ENCODE measurements at places on chromosomes 12 and 14.
A peak's percentile ranks its signal among the peaks of the same experiment; 100 is the strongest.

- DNase-seq, result no peak
Measured at GRCh38 chr12:23049180-23049579, 424.2 kb downstream of the ETNK1 start.

DNA sequence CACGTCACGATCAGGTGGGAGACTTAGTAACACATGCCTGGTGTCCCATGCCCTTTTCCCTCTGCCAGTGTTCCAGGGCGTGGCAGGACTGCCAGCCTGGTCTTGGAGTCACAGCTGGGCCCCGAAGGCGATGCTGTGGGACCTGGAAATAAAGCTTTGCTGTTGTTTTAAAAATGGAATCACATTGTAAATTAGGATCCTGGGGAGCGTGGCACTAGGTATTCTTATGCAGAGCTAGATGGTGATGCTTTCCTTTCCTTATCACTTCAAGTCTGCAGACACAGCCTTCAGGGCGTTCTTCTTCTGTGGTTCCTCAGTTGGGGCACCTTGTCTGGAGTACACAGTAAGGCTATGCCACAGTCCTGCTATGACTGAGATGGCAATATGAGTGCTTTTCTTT lies 64.6 kb downstream of the BICD1 start:
- DNase-seq, result no peak

GRCh38 chr12:111309584-111309983 lies 59.3 kb downstream of the PHETA1 start:
- no peak for DNase-seq

GRCh38 chr14:95185767-95186392 lies 28.6 kb upstream of the DICER1 start:
- no peak for DNase-seq

DNA sequence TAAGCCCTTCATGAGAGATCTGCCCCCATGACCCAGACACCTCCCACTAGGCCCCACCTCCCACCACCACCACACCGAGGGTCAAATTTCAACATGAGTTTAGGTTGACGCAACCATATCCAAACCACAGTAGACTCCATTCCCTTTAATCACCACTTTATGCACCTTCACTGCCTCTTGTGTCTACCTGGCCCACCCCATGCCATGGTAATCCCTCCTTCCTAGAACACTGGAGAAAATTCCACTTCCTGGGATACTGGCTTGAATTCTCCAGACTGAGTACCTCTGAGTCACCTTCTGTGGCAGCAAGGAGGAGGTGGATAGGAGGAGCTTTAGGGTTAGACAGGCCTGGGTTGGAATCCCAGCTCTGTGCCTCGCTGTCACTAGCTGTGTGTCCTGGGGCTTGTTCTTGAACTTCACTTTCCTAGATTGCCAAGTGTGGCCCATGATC lies 26.1 kb upstream of the CIPC start:
- no peak for DNase-seq

DNA sequence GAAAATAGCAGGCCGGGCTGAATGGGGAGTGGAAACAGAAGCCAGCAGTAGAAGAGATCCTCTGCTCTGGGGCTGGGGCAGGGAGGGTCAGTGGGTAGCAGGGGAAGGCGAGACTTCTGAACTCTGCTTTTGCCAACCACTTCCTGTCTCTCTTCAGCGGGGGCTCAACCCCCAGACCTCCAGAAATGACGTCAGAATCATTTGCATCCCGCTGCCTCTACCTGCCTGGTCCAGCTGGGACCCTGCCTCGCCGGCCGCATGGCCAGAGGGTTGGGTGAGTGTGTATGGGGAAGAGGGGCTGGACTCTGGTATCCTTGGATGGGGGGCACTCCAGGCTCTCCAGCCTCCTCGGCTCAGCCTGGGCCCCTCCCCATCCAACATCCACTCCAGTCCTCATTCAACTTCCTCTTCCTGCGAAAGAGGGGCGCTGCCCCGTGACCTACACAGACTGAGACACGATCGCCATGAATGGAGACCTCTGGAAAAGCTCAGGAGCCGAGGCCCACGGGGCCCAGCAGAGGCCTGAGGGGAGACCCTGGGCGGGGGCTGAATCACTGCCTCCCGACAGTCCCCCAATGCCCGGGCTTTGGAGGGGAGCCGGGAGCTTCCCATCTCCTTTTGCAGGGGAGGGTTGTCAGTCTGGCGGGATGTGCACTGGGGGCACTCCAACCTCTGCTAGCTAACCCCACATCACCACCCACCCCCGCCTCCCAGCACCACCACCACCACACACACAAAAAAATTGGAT lies 458 bp upstream of the HOXC4 start:
- DNase-seq, result no peak

GRCh38 chr14:59688224-59689170 lies 111.9 kb upstream of the CCDC175 start:
- DNase-seq, result no peak

DNA sequence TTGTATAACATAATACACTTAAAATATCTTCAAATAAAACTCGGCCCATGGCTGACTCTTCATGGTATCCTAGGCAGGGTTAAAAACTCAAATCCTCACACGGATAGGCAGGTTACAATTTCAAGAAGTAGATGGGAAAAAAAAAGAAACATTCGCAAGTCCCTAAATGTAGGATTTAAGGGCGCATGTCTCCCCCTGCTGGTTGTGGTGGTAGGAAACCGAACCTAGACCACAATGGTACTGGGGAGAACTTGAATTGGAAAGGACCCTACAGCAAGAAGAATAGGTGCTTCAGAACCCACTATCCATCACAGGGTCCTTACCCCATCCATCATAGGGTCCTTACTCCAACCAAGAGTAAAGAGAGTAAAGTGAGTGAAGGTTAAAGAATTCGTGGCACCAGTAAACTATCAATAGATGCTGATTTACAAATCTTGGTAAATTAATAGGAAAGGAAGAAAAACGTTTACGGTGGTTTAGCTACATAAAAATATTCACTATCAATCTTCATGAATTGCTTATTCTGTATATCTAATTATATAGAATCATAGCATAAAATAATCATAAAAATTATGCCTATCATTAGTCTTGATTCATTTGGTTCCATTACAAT lies 3.3 kb upstream of the CIPC start:
- peak; percentile 37 for DNase-seq

DNA sequence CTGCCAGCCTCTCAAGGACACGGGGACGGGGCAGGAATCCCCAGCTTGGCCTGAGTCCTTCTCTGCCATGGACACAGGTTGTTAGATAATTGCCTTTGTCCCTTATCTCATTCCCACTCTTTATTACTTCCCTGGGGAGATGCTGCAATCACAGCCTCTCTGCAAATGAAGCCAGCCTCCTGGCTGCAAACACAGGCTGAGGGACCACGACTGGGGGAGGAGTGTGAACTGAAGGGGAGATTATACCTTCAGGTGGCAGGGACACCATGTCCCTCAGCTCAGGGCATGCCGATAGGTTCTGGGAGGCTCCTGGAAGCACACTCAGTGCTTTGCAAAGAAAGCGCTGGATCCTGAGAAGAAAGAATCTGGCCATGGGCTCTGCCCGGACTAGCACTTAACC lies 16.1 kb upstream of the CHGA start:
- no peak for DNase-seq

DNA sequence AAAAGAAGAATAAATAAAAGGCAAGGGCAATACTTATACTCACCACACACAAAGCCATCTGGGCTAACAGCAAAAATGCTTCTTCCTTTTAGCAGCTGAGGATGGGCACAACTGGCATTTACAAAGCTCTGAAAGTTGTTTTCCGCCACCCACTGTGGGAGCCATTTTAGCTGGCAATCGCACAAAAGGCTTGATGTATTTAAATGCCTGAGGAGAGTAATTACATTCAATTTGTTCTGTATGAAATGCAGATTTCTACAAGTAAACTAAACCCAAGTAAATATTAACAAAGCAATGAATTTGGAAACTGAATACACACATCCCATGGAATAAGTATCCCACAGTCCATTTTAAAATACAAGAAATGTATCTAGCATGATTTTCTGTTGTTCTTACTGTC lies 37.5 kb downstream of the LRIG3 start:
- DNase-seq, result no peak

DNA sequence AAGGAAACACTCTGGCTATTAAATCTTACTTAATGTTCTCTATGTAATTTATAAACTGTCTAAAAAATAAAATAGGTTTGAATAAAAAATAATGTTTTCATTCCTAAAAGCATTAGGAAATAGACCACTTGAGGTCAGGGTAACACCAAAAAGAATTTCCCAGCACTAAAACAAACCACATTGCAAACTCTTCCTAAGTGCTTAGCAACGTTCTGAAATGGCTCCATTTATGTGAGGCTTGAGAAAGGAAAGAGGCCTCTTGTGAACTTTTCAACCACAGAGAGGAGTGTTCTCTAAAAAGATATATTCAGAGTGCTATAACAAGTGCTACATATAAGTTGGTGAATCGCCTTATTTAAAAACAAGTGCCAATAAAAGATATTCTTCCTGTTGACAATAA lies 42.7 kb downstream of the ALX1 start:
- no peak for DNase-seq

GRCh38 chr12:70698345-70698744 lies 61.1 kb upstream of the PTPRB start:
- no peak for DNase-seq

- no peak for DNase-seq
Measured at GRCh38 chr12:19507823-19508222, 68.5 kb downstream of the AEBP2 start.

Measured in stimulated activated CD4-positive, alpha-beta T cell treated with anti-CD3 and anti-CD28 coated beads, Interleukin-1b, Interleukin-23, amount 100 ng/mL, for 1 hour (primary cell).